T-helper 9 cell (primary cell): ENCODE measurements at places on chromosomes 7 and 10.

- no peak for DNase-seq
These were observed 100.0 kb downstream of the INPP5A start for GRCh38 chr10:132637477-132638129.

DNA sequence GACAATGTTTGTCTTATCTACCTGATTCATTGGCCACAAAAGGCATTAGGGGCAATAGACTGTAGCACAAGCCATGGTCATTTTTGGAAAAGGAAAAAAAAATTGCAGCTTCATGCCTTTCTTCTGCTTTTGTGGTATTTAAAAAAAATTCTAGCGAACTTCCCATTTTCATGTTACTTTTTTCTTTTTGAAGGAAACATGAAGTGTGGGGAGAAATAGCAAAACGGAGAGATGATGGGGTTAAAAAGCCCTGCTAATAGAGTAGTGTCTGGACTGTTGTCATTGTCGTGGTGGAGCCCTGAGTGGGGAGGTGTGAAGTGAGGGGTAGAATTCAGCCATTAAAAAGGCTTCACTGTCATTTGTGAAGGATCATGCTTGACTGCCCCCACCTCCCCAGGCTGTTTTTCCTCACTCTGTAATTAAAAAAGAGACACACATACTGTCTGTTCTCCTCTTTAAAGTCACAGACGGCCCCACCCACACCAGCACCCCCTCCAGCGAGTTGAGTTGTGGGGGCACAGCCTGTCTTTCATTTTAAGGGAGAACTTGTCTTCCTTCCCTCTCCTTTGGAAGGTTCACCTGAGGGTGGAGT, 272.4 kb downstream of the CREB5 start:
- no peak for DNase-seq

DNA sequence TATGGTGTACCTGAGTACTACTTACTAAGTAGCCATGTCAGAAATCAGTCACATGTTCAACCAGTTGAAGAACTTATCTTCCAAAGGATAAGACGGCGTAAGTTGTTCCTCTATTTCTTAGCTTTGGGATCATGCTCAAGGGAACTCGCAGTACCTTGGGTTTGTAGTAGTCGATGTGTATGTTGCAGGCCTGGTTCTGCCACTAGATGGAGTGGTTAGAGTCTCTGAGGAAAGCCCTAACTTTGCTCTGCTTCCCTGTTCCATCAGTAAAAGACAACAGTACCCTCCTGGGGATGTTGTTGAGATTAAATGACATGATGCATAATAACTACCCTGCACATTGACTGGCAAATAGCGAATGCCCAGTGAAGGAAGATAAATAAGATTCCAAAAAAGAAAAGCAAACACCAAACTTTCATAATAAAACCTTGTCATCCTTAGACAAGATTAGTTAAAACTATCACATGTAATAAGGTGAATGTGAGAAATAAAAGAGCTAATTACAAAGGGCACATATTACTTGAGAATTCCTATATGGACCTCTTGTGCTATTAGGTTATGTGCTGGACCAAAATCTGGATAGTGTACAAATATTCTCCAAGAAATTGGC, 165.9 kb downstream of the ABCA13 start:
- no peak for DNase-seq

- peak; percentile 54 for DNase-seq
These were observed 63.5 kb downstream of the ABCC2 start for GRCh38 chr10:99845837-99846382.

DNA sequence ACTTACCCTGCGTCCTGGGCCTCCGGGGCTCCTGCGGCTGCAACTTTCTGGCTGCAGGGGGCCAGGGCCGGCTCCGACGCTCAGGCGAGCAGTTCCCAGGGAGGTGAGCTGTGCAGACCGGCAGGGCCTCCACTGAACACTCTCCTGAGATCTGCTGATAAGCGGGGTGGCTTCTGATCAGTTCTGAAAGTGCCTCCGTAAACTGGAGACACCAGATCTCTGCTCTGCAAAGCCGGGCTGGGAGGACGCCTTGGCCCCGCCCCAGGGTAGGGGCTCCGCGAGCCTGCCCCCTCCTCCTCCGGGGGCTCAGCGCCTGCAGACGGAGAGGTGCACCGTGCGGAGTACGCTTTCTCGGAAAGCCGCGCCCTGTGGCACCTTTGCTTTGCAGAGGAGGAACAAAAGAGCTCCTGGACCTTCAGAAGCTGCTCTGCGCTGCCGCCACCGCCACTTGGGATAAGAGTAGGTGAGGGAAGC, 141.3 kb upstream of the VKORC1L1 start:
- DNase-seq = no peak

GRCh38 chr7:112882022-112882421, 91.8 kb upstream of the TMEM168 start:
- DNase-seq = no peak

DNA sequence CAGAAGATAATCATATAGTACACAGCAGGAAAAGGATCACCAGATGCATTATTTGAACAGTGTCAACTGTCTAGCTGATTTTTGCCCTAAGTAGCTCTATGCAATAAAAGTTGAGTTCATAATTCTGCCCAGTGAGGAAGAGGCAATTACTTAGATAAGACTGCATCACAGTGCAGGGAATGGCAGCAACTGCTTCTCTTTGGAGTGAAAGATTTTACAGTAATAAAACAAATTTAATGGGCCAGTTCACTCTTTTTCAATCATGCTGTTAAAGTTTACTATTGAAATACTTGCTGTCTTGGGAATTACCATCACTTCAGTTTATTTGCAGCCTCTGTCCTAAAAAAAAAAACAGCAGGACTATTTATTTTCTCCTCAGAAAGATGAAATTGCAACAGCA, 907.9 kb downstream of the ANKRD7 start:
- no peak for DNase-seq

GRCh38 chr7:149205690-149206381, 10.5 kb downstream of the ZNF282 start:
- DNase-seq = no peak

GRCh38 chr10:78952030-78952429, 116.7 kb upstream of the ZMIZ1 start:
- DNase-seq = no peak

DNA sequence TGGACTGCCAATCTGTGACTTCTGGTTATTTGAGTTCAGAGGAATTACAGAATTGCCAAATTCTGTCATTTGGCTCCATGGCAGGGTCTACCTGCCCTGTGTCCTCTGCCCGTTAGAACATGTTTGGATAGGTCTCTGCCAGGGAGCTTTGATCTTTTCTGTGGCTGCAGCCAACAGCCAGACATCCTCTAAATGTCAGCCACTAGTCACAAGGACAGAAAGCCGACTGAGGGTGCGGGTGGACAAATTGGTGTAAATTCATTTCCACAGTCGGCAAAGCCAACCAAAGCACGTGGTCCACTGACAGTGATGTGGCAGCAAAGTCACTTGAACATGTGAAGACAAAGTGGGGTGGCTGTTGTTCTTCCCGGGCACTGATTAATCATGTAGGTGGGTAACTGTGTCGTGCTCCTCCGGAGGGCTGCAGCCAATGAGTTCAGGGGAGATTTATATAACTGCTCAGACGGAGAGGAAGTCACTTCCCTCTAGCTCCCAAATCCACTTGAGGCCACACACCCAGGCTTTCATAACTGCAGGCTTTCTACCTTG, 26.7 kb upstream of the CAMK1D start:
- DNase-seq = no peak

- no peak for DNase-seq
These were observed 89.3 kb downstream of the BEND7 start for GRCh38 chr10:13439313-13440184.

- no peak for DNase-seq
These were observed 57.9 kb downstream of the ZNF467 start for GRCh38 chr7:149715476-149715875.

DNA sequence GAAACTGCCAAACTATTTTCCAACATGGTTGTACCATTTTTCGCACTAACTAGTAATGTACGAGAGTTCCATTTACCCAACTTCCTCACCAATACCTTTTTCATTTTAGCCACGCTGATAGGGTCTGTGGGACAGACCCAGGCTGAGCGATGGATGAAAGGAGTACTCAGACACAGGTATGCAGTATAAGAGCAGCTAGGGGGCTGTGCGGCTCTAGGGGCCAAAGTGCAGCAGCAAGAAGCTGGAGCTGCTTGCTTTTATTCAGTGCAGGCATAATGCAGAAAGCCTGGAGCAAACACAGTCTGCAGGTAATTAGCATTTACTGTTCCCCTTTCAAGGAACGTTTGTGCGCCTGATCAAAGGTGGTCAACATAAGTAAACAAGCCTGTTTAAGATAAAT, 21.0 kb downstream of the UCMA start:
- no peak for DNase-seq

DNA sequence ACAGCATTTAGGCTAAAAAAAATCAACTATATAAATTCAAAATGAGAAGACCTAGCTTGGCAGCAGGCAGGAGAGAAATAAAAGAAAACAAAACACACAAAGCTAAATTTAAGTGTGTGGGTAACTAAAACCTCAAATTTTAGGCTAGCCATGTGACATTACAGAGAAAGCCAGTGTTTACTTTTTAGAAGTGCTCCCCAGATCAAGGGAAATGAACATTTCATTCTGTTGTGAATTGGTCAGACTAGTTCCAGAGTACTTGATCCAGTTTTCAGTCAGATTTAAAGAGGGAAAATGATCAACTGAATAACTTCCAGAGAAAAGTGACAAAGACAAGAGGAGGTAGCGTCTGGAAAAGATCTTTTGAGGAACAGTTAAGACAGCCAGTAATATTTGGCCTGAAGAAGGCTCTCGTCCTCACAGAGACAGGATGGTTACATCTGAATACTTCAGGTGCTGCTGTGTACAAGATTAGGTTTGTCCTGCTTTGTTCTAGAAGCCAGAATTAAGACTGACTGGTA, 563.4 kb downstream of the KCNMA1 start:
- DNase-seq = no peak

GRCh38 chr10:133393401-133394063, 425 bp upstream of the MTG1 start:
- DNase-seq = no peak

- DNase-seq = no peak
These were observed 107.5 kb downstream of the POU6F2 start for GRCh38 chr7:39085189-39085588.

- DNase-seq = peak; percentile 80
These were observed 1.1 kb downstream of the VIM start for GRCh38 chr10:17229016-17229716.

GRCh38 chr10:126422567-126422966, 34.3 kb upstream of the ADAM12 start:
- no peak for DNase-seq

DNA sequence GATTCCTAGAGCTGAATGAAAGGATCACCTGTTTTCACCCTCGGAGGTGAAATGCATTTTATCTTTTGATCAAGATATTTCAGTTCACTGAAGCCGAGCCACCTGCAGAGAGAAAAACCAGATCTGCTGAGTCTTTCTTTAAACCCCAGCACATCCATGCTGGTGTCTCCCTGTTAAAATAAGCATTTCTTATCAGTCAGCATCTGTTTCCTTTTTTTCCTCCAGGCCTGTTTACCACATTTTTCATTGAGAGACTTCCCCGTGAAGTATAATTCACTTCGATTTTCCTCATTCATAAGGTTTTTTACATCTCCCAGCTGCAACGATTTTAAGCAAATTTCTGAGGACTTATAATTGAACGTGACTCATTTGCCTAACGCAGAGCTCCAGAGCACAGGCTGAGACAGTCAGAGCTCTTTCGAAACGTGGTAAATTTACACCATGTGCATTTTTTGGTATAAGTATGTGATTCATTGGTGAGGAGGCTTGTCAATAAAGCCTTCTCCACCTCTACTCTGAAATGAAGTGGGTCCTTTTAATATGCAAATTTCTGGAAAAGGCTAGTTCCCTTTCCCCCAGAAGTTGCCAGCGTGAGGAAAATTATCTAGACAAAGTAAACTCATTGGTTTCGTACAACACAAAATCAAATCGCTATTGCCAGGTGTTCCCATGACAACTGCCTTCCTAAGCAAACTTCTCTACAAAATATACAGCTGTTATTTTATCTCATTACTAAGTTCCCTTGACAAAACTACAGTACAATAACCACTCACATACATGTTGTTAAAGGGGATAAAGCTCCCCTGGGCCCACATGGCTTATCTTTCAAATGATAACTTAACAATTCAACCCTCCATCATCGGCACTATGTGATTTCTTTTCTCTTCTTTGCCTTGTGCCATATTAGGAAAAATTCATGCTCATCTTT, 374.8 kb upstream of the AKR1E2 start:
- DNase-seq = no peak

DNA sequence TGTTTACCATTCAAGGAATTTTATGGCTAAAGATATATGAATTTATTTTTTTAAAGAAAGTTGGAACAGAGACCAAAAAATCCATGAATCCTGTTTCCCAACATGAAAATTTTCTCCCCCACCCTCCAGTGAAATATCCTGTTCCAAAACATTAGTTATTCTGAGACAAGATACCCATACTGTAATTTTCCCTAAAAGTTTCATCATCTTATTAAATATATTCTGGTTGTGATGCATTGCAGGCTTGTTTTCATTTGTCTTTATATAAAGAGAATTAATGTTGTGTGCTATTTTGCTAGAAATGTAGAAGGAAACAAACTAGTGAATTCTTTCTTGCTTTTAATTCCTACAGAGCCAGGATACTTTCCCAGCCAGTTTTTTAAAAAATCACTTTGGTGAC, 106.6 kb downstream of the EXOC4 start:
- DNase-seq = no peak

DNA sequence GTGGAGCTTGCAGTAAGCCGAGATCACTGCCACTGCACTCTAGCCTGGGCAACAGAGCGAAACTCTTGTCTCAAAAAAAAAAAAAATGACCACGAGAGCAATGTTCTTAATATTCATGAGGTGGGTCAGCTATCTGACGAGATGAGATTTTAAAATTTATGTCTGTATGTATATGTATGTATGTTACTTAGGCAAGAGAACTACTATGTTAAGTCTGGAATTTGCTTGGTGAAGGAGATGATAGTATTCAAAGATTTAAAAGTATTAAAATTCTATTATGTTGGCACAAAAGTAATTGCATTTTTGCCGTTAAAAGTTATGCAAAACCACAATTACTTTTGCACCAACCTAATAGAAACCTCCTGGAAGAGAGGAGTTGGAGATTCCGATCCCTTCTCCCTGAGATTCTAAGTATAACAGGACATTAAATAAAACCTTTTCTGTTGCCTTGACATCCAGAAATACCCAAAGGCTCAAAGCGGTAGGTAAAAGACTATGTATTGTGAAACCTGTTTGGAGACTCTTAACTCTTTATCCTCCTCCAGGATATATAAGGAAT, 114.3 kb upstream of the TNS3 start:
- DNase-seq = no peak

GRCh38 chr7:16524332-16524731, 2.3 kb upstream of the LRRC72 start:
- DNase-seq = no peak

GRCh38 chr7:17027143-17027788, 145.5 kb upstream of the AGR3 start:
- DNase-seq = no peak
